T-helper 2 cell (primary cell): ENCODE measurements at places on chromosomes 1 and 21.
A peak's percentile ranks its signal among the peaks of the same experiment; 100 is the strongest.

DNA sequence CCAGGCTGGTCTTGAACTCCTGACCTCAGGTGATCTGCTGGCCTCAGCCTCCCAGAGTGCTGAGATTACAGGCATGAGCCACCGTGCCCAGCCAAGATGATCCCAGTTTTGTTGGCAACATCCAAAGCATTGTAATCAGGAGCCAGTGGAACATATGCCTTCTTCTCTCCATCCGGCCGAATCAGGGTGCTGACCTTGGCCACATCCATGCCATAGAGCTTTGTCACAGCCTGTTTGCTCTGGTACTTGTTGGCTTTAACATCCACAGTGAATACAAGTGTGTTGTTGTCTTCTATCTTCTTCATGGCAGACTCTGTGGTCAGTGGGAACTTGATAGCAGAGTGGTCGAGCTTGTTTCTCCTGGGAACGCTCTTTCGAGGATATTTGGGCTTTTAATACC, 17.1 kb downstream of the TNFRSF8 start:
- no peak for DNase-seq

GRCh38 chr1:94726981-94727685, 93.0 kb upstream of the SLC44A3 start:
- no peak for DNase-seq

DNA sequence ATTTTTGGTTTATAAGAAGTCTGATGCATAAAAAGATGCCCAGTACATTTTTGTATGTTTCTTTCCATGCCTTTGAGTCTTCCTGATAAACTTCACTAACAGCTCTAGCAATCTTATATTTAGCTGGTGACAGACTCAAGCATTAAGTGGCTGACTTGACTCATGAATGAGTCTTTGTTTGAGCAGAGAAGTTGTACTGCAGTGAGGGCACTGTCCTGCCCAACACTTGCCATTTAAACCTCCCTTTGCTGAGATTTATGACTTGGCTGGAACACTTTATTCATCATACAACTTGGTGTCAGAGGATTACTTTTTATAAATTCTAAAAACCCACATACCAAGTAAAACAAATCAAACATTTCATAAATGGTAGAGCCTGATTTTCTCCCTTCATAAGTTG, 14.6 kb upstream of the CAMSAP2 start:
- no peak for DNase-seq

- no peak for DNase-seq
Measured at GRCh38 chr1:156898161-156898566, 4.6 kb downstream of the PEAR1 start.

GRCh38 chr1:153550827-153551500, 1.9 kb upstream of the S100A3 start:
- no peak for DNase-seq

DNA sequence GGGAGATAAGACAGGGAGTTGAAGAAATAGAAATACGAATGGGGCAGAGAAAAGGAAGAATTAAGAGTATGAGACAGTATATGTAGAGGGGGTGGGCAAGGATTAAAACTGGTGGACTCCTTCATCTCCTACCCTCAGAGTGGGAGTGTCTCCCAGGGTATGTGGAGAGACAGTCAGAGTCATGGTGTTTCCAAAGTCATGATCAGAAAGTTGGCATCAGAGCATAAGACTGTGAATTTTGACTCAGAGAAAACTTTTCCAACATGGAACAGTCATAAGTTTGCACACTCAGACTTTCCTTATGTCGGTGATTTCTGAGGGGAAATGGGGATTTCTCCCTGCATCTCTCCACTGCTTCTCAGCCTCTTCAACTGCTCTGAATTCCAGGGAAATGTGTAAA, 2.4 kb downstream of the CD84 start:
- no peak for DNase-seq

- DNase-seq, result no peak
Measured at GRCh38 chr1:235331401-235331800, 3.0 kb downstream of the GGPS1 start.

GRCh38 chr1:230255116-230255515, 171.0 kb downstream of the PGBD5 start:
- DNase-seq, result no peak

- no peak for DNase-seq
Measured at GRCh38 chr1:44939061-44939460, 47.3 kb downstream of the EIF2B3 start.

DNA sequence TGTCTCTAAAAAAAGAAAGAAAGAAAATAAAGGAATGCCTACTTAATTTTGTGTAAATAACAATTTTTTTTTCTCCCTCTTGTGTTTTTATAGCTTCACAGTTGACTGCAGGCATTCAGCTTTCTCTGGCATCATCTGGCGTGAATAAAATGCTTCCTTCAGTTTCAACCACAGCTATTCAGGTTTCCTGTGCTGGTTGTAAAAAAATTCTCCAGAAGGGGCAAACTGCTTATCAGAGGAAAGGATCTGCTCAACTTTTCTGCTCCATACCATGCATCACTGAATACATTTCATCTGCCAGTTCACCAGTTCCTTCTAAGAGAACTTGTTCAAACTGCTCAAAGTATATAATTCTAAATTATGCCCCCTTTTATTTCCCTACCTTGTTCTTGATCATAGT, 18.0 kb downstream of the ZMYM1 start:
- no peak for DNase-seq

- DNase-seq, result no peak
Measured at GRCh38 chr1:226060427-226060826, 2.1 kb upstream of the H3-3A start.

GRCh38 chr1:155858800-155859233, 550 bp upstream of the SYT11 start:
- no peak for DNase-seq

DNA sequence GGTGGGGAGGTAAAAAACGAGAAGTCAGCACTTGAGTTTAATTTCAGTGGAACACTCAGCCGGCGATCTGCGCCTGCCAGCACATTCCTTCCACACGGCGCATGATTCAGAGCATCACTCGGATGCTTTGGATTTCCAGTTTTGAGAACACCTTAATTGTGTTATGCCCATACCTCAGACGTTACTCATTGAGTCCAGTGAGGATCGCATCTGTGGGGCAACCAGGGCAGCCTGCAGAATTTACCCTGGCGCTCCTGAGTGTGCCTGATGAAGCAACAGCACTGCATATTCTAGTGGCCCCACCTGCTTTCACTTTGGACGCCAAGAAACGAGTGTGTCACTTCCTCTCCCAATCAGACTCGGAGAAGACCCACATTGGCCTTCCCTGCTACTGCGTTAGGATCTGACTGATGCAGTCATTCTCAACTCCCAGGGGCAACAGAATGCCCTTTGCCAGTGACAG, 19.9 kb downstream of the FAM89A start:
- DNase-seq, result no peak

DNA sequence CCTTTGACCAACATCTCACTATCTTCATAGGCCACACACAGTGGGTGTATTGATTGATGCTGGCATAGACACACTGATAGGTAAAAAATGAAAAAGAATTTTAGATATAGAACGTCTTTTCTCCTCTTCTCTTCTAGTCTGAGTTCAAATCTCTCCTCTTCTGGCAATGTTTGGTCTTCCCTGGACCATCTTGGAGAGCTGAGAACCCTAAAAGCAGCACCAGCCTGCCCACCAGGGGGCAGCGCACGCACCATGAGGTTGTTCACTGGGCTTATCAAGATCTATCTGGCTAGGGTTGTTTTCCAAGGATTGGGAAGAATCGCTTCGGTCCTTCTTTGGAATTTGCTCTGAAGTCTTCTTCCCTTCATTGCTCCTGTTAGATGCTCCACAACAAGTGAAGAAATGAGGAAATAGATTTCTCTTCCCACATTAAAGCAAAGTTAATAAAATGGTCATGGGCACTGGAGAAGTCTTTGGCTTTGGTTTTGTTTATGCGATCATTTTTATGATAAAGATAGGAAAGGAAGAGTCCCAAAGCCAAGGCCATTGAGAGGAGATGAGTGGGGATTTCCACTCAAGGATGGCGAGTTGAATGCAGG, 104.0 kb upstream of the OLIG2 start:
- DNase-seq, result peak; percentile 10

- DNase-seq, result no peak
Measured at GRCh38 chr1:185807275-185807674, 73.1 kb downstream of the HMCN1 start.

DNA sequence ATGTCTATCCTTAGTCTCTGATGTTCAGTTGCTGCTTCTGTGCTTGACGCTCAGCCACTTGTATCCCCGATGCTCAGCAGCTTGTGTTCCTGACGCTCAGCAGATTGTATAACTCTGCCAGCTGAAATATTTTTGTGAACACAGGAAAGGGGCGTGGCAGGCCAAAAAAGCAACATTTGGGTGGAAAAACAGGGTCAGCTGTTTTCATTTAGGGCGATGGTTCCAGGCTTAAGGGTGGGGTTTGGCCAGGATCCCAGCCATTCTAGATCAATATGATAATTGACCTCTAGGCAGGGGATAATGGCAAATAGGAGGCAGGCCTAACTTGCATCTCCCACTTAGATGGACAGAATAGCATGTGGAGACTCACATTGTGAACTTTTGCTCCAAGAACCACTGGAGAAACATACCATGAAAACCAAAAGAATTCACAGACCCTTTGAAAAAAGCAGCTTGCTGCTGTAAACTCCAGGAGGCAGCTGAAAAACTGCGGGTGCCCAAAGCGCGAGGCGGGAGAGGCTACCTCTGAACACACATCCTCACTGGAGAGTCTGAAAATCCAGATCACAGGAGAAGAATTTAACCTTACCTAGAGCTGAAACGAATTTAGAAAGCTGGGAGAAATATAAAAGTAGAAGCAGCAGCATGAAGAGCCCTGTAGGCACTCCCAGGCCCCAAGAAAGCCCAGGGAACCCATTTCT, 58.3 kb downstream of the ZNF648 start:
- no peak for DNase-seq

GRCh38 chr1:19654886-19655717, 9.6 kb upstream of the HTR6 start:
- no peak for DNase-seq

DNA sequence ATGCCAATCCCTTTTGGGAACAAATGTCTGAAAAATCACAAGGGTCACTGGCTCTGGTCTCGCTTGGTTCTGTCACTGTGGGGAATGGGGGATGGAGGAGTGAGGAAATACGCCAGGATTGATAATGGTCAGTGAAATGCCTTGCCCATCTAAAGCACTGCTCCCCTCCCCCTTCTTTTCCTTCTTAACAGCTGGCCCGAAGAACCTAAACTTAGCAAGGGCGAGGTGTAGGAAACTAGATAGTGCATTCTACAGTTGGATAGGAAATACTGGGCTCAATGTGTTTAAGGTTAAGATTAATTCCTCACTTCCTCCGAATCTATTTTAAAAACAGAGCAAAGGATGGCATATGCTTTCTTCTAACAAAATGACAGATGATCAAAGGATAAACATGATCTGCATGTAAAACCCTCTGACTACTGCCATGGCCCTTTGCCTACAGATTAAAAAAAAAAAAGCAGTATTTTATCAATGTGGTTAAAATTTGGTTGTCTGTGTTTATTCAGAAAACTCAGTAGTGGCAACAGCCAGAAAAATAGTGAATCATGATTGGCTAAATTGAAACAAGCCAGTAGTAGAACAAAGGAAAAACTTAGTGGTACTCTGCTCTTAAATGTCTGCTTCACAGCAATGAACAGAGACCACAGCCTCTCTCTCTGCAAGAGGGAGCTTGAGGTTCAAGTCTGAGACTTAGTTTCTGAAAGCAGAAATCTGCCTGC, 86.1 kb upstream of the VAV3 start:
- DNase-seq, result peak; percentile 29

- no peak for DNase-seq
Measured at GRCh38 chr1:35215346-35215745, 22.4 kb upstream of the SFPQ start.

- no peak for DNase-seq
Measured at GRCh38 chr1:20168564-20169491, 17.1 kb upstream of the UBXN10 start.

GRCh38 chr1:206744683-206745082, 25.9 kb upstream of the IL19 start:
- no peak for DNase-seq

- no peak for DNase-seq
Measured at GRCh38 chr1:232788235-232788872, 16.9 kb upstream of the MAP10 start.

DNA sequence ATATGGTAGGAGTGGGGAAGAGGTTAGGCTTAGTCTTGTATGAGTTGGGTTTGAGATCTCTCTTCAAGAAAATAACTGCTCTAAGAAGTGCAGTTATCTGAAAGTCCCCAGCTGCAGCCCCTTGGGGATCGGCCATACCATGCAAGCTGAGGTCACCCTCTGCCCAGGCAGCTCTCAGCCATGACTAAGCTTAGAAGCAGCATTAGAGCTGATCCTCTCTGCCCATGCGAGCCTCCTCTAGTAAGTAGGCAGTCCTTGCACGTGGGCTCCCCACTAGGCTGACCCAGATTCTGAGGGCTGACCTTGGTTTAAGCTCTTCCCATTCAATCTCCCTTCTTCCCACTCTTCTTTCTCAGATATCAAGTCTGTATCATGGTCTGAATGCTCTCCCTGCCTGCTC, 121.0 kb upstream of the UBE2U start:
- no peak for DNase-seq

- no peak for DNase-seq
Measured at GRCh38 chr1:23673086-23673813, 18.4 kb upstream of the RPL11 start.

GRCh38 chr1:214451596-214451995, 99.8 kb downstream of the PTPN14 start:
- DNase-seq, result no peak

GRCh38 chr1:8122477-8123407, 96.6 kb upstream of the ERRFI1 start:
- DNase-seq, result no peak

DNA sequence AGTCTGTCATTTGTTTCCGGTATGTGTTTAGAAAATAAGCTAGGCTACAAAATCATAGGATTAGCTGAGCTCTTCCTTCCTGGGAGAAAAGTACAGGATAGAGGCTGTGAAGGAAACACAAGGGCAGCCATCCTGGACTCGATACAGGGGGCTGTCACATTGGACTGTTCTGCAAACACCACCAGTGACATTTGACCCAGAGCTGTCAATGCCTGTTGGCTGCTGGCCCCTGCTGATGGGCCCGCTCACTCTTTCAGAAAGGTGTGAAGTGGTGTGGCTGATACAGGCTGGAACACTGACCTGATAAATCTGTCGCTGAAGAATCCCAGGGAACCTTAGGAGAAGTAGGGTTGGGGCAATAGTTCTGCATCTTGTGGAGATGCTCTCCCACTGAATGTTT, 183.1 kb downstream of the RHOU start:
- DNase-seq, result no peak

DNA sequence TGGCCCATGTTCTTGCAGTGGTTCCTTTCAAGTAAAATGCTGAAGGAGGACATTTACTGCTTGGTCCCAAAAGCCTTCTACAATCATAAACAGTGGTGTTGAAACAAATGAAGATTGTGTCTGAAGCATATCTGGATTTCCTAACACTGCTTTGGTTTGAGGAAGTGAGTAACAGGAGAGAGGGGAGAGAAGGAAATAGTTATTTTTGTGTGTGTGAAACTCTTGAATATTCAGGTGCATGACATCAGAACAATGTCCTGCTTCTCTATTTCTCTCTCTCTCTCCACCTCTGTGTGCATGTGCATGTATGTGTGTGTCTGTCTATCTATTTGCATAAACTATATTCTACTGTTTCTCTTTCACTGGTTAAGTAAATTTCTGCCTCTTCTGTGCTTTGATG, 61.4 kb upstream of the TNFSF18 start:
- DNase-seq, result no peak

- no peak for DNase-seq
Measured at GRCh38 chr1:224558904-224559303, 57.2 kb upstream of the CNIH3 start.
